ENCODE measurements at places on chromosomes 12 and 14.

DNA sequence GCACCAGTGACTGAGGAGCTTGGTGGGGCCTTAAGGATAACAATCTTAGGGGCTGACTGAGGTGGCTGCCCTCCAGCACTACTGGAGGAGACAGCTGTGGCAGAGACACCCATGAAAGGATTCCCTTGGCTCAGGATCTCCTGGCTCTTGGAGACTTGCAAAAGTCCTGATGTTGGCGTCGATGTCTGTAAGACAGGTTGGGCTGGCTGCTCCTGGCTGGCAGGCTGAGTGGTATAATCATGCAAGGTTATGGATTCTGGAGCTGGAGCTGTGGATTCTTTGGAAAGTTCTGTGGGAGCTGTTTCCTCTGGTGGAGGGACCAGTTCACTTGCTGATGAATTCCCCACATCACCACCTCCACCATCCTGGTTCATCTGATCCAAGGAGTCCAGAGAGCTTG is 24.8 kb downstream of the CHD8 start:
- no peak for DNase-seq

GRCh38 chr12:54977857-54978256 is 6.7 kb downstream of the TESPA1 start:
- no peak for DNase-seq

- no peak for DNase-seq
Measured at GRCh38 chr12:53659571-53659981, 16.3 kb downstream of the ATP5MC2 start.

DNA sequence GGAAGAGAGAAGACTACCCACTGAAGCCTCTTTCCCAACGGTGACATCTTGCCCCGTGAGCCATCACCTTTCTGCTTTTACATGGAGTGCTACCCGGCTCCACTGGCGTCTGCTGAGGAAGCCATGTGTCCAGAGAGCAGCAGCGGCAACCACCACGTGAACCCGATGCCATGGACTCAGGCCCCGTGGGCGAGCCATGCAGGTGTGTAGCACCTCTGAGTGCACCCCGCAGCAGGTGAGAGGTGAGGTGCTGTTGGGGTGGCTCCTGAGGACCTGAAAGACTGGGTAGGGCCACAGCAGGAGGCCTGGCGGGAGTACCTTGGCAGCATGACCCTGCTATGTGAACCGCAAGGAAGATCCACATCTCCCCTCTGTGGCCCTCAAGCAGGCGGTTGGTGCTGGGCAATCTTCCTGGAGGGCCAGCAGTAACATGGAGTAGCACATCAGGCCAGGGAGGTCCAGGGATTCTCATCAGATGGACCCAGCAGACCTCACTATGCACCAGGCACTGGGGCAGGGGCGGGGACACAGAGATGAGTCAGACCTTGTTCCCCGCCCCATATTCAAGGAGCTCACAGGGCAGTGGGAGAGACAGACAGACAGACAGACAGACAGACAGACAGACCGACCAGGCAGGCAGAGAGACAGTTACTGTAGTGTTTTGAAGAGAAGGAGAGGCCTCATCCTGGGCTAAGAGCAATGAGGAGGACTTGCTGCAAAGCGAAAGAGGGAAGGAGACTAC is 129.6 kb downstream of the PAPOLA start:
- no peak for DNase-seq

DNA sequence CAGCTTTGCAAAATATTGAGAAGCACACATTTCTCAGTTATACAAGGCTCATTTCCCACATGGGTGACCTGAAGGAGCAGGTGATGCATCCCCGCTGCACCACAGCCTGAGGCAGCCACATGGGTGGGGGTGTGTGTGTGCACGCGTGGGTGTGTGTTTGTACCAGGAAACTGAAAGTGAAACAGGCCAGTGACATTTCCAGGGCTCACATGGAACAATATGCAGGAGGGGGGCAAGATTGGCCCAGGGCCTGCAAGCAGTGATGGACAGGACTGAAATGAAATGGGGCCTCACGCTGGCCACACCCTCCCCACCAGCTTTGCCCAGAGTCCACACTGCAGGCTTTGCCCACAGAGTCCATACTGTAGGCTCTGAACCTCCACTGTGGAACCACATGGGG is 154.2 kb upstream of the PARP11 start:
- peak; percentile 61 for DNase-seq

All from activated naive CD4-positive, alpha-beta T cell (primary cell).